Activated CD4-positive, alpha-beta T cell treated with anti-CD3 and anti-CD28 coated beads for 4 hours (primary cell): ENCODE measurements at places on chromosomes 1 and 21.

DNA sequence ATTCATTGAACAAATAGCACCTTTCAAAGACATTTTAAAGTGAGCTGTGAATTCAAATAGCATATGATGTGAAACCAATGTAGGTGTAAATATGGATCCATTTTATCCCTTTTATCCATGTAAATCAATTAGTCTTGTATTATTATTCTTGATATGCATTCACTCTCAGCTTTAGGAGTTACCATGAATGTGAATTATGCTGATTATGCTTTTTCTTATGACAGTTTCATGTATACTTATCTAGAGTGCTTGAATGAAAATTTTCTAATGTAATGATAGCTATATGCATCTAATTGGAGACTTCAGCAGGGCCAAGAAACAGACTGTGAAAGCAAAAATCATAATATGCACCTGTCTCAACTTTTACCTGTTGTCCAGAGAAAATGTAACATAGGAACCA, 226.6 kb upstream of the ST6GALNAC5 start:
- DNase-seq, result no peak

DNA sequence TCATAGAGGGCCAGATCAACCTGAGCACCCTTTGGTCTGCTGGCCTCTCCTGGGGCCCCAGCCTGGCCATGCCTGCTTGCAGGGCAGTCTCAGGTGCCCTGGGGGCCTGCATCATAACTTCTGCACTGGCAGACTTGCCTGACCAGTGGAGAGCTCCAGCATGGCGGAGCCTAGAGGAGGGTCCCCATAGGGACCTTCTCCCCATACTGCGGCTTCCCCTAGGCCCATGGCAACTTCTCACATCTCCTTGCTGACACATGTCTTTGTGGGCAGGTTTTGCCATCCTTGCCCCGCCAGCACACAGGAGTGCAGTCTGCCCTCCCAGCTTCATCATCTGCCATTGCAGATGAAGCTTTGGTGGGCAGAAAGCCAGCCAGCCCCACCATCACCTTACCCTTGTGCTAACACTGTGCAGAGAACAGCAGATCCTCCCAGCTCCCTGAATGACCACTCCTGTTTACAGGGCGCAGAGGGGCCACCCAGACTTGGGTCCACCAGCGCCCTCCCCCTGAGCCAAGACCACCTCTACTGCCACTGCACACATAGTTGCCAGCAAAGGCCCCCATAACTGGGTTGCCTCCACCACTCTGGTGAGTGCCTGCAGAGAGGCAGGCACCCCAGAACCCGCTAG, 51.7 kb downstream of the ZP4 start:
- DNase-seq, result no peak

GRCh38 chr1:56142301-56142700, 437.1 kb downstream of the PLPP3 start:
- DNase-seq, result no peak

- no peak for DNase-seq
These were observed 3.3 kb downstream of the CHD5 start for GRCh38 chr1:6176779-6177178.

- DNase-seq, result no peak
These were observed 22.7 kb upstream of the LELP1 start for GRCh38 chr1:153180556-153180955.

DNA sequence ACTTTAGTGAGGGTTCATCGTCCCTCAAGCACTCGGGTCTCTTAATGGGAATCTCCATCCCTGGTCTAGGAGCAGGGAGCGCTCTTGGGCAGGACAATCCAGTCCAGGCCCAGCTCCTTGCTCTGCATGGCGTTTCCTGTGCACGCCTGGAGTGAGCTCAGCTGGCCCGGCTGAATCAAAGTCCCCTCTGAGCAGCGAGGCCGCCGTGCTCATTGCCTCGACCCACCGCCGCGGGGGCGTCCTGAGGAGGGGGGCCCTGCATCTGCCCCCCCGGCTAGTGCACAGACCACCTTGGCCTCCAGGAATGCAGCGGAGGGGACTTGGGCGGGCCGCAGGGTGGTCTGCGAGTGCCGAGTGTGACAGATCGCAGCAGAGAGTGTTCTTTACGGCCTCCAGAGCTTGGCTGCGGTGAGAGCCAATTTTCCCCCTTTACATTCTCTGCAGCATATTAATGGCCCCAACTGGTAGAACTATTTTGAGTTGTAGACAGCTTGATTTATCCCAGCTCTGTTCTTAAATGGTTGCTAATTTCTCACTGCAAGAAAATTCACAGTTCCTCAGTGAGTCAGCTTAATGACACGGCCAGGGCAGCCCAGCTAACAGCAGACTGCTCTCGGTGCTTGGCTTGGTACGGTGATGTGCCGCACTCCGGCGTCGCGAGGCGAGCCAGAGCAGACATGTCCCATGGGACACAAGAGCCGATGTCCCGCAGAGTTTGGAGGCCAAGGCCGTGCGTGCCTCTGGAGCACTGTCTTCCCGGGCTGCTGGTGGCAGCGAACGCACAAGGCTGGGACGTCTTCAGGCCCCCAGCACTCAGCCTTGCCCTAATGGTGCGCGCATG, 39.8 kb downstream of the SNAP47 start:
- DNase-seq, result no peak

DNA sequence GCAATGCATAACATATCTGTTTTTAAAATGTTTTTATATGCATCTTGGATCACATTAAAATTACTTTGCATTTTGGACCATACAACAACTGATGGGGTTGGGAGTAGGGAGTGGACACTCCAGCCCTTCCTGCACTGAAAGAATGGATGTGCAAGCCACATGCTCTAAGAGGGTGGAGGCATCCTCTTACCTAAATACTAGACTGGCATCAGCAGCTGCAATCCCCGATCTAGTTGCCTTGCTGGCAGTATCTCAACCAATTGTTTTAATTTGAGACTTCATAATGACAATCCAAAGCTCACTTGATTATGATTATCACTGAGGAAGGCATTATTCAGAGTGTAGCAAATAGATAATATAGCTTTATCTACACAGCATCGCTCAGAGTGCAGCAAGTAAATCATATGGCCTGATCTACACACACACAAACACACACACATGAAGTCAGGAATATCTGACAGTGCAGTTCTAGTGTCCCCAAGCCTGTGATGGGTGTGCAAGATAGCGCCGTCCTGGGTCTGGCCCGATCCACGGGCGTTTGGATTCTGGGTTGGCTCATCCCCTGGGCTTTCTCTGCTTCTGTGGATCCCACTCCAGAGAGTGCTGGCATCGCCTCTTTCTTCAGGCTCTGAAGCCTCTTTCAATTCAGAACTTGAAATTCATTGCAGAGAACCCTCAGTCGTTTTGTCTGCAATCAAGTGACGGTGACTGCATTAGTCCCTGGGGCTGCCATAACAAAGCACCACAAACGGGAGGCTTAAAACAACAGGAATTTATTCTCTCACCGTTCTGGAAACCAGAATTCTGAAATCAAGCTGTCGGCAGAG, 181.3 kb downstream of the ETS2 start:
- DNase-seq, result no peak

DNA sequence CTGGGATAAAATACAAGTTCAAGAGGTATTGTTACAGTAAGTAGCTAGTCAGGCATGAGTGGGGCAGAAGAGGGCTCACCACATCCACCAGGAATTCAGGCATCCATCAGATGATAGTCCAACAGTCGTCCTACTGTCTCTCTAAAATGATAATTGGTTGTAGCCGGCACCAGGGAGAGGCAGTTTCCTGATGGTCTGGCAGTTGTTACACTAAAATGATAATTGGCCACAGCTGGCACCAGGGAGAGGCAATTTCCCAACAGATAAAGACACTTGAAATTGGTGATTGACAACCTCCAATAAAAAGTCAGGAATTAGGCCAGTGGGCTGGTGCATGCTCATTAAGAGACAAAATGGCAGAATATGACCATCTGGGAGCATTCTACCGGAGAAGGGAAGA, 545.8 kb downstream of the AMY1C start:
- no peak for DNase-seq

DNA sequence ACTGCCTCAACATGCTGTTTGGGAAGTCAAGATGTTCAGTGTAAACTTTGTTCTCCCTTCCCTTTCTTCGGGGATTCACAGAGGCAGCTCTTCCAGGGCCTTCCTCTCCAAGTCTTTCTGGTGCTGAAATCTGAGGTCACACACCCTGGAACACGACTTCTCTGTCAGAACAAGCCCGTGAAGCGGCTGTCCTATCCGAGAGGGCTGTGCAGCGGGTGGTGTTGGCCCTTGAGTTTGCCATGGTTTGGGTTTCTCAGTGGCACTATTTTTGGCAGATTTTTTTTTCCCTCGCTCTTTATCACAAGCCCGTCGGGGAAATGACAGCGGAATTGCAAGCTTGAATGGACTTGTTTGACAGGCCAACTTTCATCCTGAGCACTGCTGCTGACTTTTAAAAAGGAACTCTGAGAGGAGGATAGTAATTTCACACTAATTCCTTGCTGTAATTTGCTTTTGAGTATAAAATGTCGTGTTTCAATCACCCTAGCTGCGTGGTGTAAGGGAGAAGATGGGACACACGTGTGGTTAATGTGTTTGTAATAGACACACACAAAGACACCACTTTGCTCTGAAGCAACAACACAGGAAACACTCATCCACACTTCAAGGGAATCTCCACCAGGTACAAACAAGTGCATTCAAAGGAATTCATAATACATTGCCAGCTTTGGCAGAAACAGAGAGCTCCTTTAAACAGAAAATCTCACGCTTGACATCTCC, 60.1 kb upstream of the TARBP1 start:
- DNase-seq, result no peak

GRCh38 chr1:86552376-86552775, 5.5 kb downstream of the CLCA4 start:
- DNase-seq, result no peak

DNA sequence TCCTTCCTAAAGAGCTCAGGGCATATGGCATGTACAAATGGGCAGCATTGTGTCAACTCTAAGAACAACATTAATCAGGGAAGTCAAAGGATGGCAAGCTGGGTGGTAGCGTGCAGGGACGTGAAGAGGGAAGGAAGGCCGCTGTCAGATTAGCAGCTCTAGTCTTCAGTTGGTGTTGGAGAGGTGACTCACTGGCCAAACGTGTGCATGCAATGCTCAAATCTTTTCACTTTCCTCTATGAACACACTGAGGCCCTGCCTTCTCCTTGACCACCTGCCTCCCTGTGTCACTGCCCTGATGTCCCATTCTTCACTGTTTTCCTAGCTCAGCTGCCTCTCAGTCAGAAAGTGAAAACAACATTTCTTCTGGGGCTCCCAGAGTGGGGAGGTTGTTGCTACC, 5.9 kb upstream of the PIGR start:
- no peak for DNase-seq

- no peak for DNase-seq
These were observed 9.5 kb downstream of the SIPA1L2 start for GRCh38 chr1:232620356-232620969.

DNA sequence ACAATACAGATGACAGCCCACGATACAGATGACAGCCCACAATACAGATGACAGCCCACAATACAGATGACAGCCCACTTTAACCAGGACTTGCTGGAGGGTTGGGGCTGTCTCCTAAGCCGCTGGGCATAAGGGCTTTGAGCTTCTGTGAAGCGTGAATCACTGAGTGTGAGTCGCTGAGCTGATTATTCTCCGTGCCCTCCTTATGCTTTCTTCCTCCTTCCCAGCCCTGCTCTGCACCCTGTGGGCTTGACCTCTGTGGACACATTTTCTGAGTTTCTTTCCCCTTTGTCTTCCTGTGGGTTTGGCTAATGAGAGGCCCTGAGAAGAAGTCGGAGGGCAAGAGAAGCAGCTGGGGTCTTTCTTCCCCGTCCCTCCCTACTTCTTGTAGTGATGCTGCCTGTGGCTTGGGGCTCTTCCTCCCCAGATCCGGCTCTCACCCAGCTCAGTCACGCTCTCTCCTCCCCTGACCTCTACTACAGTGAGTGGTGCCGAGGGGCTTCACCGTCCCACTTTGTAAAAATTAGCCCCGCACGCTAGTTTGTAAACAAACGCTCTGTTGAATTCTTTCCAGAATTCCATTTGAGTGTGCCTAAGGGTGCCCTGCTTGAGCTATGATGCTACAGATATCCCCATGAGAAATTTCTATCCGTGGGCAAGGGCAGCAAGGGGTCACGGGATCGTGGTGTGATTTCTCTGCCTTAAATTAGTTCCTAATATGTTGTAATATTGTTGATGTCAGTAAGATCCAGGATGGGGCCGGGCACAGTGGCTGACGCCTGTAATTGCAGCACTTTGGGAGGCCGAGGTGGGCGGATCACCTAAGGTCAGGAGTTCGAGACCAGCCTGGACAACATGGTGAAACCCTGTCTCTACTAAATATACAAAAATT, 46.4 kb upstream of the SOD1 start:
- DNase-seq, result no peak

DNA sequence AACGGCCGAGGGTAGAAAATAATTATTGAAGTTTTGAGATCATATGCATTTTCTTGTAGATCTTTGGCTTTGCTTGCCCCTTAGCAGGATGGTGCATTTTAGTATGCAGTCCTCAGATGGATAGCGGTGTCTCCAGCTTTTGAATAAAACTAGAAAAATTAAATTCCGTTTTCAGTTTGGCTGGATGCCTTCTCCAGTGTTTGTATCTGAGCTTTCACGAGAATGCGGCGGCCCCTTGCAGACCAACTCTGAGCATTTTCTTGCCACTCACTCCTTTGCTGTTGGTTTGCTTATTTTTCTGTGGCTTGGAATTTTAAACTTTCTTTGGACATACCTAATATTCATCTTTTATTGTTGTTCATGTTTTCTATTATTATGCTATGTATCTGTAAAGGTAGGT, 192.6 kb downstream of the NFIA start:
- DNase-seq, result no peak

- no peak for DNase-seq
These were observed 31.6 kb downstream of the BACE2 start for GRCh38 chr21:41199588-41199987.

DNA sequence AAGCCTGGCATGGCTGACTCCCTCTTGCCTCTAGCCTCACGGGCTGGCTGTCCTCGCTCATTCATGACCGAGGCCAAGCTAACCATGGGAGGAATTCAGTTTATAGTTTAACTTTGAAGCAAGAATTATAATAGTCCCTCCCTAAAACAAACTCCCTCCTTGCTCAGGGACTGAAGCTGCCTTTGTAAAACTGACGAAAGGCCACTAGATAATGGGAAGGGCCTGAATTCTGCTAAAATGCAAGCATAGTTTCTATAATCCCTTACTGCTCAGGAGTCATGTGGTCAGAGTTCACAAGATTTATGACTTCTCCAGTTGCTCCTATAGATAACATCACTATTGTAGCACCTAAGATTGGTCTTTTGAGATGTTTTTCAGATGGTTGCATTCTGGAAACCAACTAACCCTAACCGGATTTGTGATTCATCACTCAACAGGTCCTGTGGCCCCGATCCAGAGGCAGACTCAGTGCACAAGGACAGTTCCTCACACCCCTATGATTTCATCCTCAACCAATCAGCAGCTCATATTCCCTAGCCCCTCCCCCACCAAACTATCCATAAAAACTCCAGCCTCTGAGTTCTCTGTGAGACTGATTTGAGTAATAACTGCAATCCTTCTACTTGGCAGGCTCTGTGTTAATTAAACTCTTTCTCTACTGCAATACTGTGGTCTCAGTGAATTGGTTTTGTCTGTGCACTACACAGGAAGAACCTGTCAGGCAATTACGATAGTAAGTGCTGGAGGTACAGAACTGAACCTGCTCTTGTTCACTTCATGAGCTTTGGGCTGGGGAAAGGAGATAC, 26.4 kb downstream of the HHIPL2 start:
- no peak for DNase-seq
